ENCODE measurements at places on chromosomes 11 and 22. TPM values are rescaled to one million over a fixed set of nuclear protein-coding genes. Genes with fewer than 3 reads are reported as not detected.

The UCP2 gene
- 91.1 TPM for total RNA-seq

The DEUP1 gene
- not detected for total RNA-seq

The MN1 gene
- total RNA-seq: 0.91 TPM

The PGA5 gene
- not detected for total RNA-seq

DNA sequence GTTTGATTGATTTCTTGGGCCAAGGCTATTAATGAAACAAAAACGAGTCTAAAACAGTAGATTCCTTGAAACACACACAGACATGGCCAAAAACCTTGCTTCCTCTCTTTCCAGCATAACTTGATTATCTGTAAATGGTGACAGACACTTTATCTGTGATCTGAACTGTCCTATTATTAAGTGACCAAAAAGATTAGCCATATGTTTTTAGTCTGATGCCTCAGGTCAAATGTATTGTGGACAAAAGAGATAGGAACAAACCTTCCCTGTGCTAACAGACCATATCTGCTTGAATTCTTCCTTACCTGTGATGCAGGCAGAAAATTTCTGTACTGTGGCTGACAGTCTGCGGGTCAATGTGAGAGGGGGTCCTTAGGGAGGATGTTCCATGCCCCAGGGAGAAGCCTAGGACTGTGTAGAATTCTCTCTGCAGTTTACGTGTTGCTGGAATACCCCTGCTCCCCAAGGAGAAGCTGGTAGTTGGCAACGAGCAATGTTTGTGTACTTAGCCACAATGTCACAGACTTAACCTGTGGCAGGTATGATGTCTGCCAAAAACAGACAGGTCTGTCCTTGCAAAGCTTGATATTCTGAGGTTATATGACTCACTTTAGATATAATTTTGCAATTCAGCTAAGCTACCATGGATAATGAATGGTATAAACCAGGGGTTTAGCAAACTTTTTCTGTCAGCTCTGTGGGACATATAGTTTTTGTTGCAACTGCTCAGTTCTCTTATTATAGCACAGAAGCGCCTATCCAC lies 31.2 kb downstream of the C11orf71 start:
- H3K4me3 ChIP-seq: no peak overlapping the region
- no peaks in the 10 kb centered on the region for H3K4me1 ChIP-seq

DNA sequence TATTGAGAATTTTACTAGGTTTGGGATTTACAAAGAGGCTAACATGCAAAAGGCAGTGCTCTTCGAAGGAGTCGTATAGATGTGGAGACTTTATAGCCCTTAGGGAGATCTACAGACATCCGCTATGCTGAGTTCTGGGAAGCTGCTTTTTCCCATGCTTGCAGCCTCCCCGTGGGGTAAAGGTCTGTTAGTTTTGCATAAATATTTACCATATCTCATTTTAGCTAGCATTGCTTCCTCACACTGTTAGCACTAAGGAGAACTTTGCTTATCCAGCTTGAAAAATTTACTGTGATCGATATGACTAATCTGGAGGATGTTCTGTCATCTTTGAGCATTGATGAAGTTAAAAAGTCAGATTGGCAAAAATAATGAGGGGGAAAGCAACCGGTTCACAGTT lies 18.6 kb downstream of the ARHGEF12 start:
- no peak overlapping the region for H3K4me3 ChIP-seq
- H3K27me3 ChIP-seq: peaks cover 4% of the 10 kb centered on the region
- H3K4me1 ChIP-seq: peaks cover 10% of the 10 kb centered on the region
- no peak for DNase-seq
- no peak overlapping the region for H3K27ac ChIP-seq

GRCh38 chr11:61577383-61578118 lies 3.3 kb downstream of the SYT7 start:
- H3K4me3 ChIP-seq: peak overlapping the region; percentile 59
- H3K27me3 ChIP-seq: peaks cover 17% of the 10 kb centered on the region
- H3K4me1 ChIP-seq: peaks cover 39% of the 10 kb centered on the region
- H3K27ac ChIP-seq: peak overlapping the region; percentile 64

GRCh38 chr11:82981852-82982251 lies 80.3 kb downstream of the DDIAS start:
- H3K36me3 ChIP-seq: no peaks in the 10 kb centered on the region
- H3K4me1 ChIP-seq: peaks cover 2% of the 10 kb centered on the region
- H3K27ac ChIP-seq: no peak overlapping the region
- no peak for DNase-seq
- H3K4me3 ChIP-seq: no peak overlapping the region

DNA sequence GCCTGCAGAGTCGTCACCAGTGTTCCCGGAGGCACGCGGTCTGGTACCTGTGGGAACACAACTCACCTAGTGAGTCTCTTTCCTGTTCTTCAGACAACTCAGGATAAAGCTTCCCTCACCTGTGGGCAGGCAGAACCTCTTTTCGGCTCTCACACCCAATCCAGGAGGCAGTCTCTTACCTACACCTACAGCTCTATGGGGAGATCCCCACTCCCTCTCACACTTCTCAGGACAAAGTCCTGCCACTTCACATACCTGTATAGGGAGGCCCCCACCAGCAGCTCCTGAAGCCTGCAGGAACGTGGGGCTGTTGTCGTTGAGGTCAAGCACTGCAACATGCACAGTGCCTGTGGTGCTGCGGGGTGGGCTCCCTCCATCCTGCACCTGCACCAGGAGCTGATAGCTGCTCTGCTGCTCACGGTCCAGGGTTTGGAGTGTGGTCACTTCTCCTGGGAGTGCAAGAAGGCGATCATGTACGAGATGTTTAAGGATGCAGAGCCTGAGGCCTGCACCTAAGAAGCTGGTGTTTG lies 12.2 kb upstream of the TPP1 start:
- no peak for DNase-seq
- H3K4me1 ChIP-seq: no peaks in the 10 kb centered on the region
- H3K4me3 ChIP-seq: no peak overlapping the region
- H3K27me3 ChIP-seq: peaks cover 20% of the 10 kb centered on the region
- peaks cover 32% of the 10 kb centered on the region for H3K36me3 ChIP-seq

- peaks cover 8% of the 10 kb centered on the region for H3K27me3 ChIP-seq
- H3K4me1 ChIP-seq: peaks cover 24% of the 10 kb centered on the region
- no peaks in the 10 kb centered on the region for H3K36me3 ChIP-seq
Observed at GRCh38 chr11:17473071-17473744, 3.4 kb downstream of the ABCC8 start.

DNA sequence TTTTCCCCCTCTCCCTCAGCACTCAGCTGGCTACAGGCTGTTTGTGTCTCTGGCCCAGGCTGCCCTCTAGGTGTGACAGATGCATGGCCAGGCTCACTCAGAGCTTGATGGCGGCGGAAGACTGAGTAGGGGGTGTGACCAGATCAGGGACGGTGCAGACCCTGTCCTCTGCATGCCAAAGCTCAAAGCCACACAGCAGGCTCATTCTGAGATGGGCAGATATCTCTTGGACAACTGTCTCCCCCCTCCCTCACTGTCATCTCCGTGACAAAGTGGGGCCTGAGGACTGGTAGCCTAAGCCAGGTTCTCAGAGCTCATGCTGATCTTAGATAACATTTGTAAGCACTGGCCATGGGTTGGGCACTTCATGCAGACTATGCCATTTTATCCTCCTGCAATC lies 231.3 kb downstream of the DSCAML1 start:
- no peak overlapping the region for H3K27ac ChIP-seq
- no peak overlapping the region for H3K4me3 ChIP-seq
- DNase-seq: no peak
- H3K4me1 ChIP-seq: peaks cover 9% of the 10 kb centered on the region
- no peaks in the 10 kb centered on the region for H3K36me3 ChIP-seq
- H3K27me3 ChIP-seq: peaks cover 16% of the 10 kb centered on the region

All from glutamatergic neuron (in vitro differentiated cells).